T-helper 9 cell (primary cell): ENCODE measurements at places on chromosomes 3 and 15.

GRCh38 chr3:118729546-118729945 lies 305.1 kb downstream of the IGSF11 start:
- DNase-seq, result no peak

DNA sequence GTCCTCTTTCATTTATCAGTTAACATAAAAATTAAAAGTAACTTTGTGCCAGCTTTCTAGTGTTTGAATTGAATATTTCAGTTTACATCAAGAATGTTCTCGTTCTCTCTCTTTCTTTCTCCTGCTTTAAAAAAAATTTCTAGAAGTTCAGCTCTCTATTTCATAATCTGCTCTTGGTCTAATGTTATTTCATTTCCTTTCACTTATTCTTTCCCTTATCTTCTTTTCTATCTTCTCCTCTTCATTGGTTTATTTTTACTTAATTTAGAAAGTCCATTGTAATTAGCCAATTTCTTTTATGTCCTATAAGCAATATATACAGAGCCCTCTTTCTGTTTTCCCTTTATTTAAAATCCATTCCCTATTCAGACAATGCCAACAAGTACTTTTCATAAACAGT lies 44.6 kb downstream of the CCDC54 start:
- DNase-seq, result no peak

DNA sequence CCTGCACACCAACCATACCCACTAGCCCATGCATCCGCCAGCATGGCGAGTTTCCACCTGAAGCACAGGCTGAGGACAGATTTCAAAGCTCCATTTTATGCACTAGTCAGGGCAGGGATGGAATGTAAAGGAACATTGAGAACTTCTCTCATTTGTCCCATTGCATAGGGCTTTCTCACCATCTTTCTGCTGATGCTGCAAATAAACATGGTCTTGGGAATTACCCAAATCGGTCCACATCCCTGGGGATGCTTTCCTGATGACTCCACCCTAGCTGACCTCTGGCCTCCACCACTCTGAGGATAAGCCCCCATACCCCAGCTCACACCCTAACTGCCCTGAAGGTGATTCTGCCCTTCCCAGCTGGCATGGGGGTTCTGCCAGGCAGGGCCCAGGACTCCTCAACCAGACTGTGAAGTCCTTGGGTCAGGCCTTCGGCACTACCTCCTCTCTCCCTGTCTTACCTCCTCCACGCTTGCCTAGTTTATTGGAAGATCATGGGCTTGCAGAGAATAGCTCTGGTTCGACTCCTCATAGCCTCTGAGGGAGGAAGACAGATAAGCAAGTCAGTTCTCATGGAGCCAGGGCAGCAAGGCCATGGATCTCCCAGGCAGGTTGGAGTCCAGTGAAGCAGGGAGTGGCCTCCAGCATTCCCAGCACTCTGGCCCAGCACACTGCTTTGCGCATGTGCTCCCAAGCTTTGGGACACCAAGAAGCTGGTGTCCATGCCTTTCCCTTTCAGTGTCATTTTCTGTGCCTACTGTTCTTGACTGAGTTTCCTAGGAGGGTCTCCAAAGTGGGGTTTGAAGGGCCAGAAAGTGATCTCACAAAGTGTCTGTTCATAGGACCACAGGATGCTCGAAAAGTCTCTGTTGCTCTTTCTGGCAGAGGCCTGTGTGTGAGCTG lies 27.6 kb upstream of the XYLB start:
- no peak for DNase-seq

DNA sequence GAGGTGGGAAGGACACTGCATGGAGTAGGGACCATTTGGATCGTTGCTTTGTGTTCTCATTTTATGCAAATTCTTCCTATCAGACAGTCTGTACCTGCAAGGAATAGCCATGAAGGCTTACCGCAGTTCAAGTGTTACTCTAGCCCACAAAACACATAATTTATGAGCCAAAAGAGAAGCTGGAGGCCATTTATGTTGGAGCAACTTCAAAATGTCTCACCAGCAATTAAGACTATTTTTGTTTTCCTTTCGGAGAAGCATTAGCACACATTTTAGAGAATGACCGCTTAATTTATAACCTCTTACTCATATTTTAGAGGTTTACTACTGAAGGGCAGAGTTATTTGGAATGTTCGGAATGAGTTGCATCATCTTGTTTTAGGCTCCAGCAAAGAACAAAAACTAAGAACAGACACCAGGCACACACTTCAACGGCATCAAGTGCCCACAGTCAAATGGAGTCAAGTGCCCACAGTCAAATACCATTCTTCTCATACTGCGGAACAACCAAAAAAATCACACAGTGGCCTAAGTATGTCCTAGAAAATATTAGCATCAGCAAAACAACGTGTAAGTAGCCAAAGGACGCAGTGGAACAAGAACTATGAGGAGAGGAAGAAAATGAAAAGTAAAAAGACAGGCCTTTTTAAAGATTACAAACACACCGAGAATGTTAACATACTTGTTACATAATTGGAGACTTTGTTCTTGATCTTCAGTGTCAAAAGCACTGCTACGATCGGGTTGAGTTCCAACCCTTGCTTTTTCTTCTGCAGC lies 17.5 kb upstream of the GOLGA8J start:
- DNase-seq, result no peak

DNA sequence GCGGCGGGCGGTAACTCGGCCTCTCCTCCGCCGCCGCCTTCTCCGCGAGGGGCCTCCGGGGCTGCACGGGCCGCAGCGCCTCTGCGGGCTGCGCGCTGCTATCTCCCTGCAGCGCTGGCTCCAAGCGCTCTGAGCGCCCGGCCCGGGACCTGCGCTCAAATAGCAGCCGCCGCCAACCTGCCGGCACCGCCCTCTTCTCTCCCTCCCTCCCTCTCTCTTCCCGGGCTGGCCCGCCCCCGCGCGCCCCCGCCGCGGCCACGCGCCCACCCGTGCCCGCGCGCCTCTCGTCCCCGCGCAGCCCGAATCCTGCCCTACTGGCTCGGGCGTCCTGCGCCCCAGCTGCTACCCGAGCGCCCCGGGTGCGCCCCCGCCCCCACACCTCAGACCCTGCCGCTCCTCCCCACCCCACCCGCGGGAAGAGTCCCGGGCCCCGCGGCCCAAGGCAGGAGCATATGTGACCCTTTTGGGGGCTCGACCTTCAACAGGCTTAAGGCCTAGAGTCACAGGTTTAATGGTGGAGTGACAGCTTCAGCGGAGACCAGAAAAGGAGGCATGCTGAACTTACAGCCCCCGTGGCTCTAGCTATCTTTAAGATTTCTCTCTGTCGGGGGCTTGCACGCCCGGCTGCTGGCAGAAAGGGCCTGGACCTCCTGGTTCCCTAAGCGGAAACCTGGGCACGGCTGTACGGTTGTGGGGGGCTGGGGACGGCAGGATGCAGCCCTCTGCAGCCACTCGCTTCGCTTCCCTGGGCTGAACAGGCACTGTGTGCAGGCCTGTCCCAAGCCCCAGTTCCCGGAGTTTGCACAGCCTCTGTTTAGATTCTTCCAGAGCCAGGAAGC lies at the start of gene CACNA2D2:
CACNA2D2 (minus strand) TSS at position 131 of the 839 bp plus-strand sequence. CDS start 211 bp downstream, outside the sequence.
- DNase-seq, result peak; percentile 50

GRCh38 chr3:40800343-40800742 lies 275.6 kb downstream of the ZNF621 start:
- DNase-seq, result no peak

DNA sequence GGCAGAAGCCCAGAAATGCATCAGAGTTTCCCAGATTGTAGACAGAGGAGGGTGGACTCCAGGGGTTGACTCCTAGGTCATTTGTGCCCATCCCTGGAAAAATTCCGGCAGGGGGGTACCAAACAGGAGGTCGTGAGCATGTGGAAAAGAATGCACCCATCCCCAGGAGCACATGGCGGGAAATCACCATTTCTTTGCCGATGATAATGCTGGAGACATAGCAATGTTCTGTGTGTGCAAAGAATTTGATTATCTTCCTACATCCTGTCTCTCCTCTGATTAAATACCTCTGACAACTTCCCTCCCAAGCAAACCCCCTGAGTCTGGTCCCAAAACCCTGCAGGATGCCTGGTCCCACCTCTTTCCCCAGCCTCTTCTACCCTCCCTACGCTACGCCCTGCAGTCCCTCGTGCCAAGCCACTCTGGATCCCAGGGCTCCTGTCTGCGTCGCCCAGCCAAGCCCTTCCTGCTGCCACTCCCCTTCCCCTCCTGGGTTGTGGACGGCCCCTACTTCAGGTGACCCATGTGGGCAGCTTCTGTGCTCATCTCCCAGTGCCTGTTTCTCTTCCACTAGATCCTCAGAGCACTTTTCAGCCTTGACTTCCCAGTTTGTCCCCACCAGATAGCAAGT lies 15.8 kb downstream of the WNT7A start:
- no peak for DNase-seq

DNA sequence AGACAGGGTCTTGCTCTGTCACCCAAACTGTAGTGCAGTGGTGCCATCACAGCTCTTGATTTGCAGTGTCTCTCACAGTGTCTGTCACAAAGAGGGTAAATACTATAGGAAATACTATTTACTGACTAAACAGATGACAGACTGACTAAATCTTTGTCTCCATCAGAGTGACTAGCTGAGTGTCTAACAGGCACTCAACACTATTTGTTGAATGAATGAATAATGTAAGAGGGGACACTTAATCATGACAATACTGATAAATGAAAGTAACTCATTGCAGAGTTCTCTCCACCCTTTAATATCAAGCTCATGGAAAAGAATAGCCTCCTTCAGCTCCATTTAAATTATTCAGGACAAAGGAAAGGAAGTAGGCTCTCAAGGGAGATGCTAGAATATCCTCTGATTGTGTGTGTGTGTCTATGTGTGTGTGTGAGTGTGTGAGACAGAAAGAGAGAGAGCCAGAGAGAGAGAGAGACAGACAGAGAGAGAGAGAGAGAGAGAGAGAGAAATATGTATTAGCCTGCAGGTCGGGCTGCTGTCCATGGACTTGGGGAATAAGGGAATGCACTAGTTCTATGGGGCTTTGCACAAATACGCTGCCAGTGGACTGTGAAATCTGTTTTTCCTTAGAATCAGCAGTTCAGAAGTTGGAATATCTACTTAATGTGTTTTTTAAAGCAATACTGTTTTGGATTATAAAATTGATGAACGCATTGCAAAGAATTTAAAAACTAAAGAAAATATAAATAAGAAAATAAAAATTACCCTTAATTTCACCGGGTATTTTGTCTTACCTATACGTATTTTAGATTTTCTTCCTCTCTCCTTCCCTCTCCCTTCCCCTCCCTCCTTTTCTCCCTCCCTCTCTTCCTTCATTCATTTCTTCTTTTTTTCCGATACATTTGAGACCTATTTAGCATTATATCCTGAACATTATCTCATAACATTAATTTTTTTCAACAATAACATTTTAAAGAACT lies 132.9 kb upstream of the LRIG1 start:
- DNase-seq, result no peak

DNA sequence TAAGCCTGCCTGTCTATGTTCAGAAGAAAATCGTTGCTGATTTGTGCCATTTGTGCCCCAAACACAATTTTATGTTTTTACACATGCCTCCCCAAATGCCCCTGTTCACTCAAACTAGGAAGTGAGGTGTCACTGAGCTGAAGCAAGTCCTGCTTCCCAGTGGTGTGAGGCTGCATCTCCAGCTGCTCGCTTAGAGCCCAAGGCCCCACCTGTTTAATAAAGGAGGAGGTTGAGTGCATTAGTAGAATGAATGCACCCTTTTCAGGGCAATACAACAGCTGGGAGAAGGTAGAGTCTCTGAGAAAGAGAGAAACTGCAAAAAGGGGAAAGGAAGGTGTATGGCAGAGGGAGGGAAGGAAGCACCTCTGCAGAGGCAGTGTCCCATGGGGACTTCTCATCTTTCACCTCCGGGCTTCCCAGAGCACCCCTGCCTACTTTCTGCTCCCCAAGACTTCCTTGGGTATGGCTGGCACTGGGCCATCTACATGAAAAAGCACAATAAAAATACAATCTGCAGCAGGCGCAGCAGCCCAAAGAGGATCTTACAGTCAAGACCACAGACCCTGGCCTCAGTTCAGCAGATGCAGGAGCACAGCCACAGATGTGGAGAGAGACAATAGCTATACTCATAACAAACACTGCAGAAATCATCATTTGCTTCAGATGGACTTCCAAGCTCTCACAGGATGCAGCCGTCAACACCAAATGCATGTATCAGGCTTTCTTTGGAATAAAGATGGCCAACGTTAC lies 165.9 kb downstream of the POLR2M start:
- DNase-seq, result no peak

DNA sequence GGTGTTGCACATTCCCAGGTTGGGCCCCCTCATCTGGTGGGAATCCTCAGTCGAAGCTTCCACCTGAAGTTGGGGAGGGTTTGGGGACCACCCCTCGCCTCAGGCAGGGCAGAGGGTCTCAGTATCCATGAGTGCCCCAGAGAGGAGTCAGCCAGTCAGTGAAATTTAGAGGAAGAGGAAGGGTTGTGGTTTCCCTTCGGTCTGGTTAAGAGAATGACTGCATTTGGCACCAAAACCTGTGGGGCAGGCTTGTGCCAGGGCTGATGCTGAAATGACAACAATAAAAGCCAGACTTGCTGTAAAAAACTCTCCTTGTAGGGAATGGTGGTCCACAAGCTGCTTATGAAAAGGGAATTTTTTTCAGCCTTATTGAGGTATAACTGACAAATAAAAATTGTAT lies 22.6 kb downstream of the LMCD1 start:
- DNase-seq, result no peak

GRCh38 chr15:48330105-48330785 lies 984 bp upstream of the DUT start:
- no peak for DNase-seq

DNA sequence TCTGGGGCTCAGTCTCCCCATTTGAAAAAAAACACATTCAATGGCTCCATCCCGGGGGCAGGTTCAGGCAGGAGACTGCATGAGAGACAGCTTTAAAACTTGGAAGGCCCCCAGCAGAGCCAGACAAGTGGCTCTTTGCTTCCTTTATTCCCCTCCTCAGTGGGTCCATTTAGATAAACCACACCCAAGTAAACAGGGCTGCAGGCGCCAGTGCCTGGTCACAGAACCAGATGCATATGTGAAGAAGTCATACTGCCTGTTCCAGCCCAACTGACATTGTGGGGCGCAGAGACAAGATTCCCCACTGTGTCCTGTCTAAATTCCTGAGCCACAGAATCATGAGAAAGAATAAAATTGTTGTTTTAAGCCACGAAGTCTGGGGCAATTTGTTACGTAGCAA lies 9.0 kb downstream of the FBN1 start:
- no peak for DNase-seq
